ENCODE measurements at places on chromosomes 5 and 9.

DNA sequence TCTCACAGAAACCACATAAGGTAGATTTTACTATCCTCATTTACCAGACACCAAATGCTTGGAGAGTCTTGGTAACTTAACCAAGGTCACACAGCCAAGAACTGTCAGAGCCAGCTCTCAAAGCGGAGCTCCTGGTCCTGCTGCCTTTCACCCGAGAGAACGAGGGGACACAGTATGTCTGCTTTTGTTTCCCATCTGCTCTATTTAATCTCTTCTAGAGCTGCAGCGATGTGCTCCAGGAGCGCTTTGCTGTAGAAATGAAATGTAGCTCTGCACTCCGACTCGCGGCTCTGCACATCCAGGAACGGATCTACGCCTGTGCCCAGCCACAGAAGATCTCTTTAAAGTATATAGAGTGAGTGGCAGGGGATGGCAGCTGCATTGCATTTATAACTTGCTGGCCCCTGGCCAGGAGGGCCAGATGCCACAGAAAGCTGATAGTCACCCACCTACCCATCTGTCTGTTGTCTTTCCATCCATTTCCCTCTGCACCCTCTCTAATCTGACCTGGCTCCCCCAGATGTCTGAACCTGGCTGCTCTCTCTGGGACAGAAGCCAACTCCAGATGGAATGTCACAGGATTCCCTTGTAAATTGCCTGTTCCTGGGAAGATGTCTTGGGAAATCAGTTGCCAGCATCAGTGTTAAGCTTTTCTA lies 21.4 kb upstream of the TRMT10B start:
- peak; percentile 21 for DNase-seq

DNA sequence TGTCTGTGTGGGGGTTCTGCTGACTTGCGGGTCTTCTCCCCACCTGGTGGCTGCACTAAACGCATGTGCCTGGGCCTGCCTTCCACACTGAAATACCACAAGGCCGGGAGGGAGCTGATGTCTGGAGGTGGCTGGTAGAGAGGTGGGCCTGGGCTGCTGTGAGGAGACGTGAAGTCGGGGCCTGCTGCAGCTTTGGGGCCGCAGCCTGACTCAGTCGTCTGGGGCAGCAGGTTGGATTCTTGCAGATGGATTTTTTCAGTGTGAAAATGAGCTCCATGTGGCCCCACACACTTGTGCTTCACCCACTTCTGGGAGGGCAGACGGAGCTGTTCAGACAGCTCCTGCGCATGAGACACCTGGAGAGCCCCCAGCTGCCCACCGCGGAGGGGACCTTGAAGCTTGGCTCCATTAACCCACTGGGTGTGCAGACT lies 29.3 kb downstream of the COL5A1 start:
- DNase-seq = no peak

GRCh38 chr5:35924122-35924949 lies 14.1 kb downstream of the CAPSL start:
- DNase-seq = peak; percentile 92

- DNase-seq = no peak
Measured at GRCh38 chr5:87899721-87900131, 368.9 kb downstream of the TMEM161B start.

GRCh38 chr9:105968811-105969466 lies 274.6 kb downstream of the TMEM38B start:
- no peak for DNase-seq

- no peak for DNase-seq
Measured at GRCh38 chr5:30866142-30866541, 327.3 kb upstream of the CDH6 start.

DNA sequence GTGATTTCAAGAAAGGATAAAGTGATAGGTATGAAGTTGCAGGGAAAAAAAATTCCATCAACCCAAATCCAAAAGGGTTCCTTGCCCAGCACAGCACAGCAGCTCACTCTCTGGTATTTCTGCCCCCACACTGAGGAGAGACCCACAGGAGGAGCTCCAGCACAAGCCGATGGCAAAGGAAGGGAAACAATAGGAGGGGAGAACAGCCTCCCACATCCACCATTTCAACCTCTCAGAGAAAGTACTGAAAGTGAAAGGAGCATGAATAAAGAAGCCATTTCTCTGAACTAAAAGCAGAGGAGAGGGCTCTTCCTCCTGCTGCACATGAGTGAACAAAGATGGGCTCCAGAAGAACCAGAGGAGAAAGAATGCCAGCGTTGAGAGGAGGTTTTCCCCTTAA lies 54.9 kb upstream of the ZSWIM6 start:
- peak; percentile 55 for DNase-seq

DNA sequence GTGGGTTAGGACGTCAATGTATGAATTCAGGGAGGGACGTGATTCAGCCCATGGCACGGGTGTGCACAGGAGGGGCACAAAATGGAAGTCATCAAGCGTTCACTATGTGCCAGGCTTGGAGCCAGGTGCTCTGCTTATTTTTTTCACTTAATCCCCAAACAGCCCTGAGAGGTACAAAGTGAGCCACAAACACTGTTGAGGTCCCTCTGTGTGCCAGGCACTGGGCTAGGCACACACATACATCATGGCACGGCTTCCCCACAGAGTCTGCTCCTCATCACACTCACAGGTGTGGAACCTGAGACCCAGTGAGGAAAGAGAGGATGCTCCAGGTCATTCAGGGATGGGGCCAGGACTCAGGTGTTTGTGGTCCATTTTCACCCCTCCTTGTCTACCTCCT lies 68.1 kb downstream of the GALNT12 start:
- no peak for DNase-seq

GRCh38 chr5:1035421-1036405 lies 27.1 kb downstream of the NKD2 start:
- DNase-seq = no peak

- DNase-seq = no peak
Measured at GRCh38 chr9:101758304-101758930, 20.0 kb upstream of the GRIN3A start.

GRCh38 chr9:35666549-35666948 lies 1.6 kb upstream of the ARHGEF39 start:
- no peak for DNase-seq

GRCh38 chr9:134778841-134779411 lies 101.7 kb upstream of the FCN2 start:
- peak; percentile 23 for DNase-seq

- DNase-seq = peak; percentile 16
Measured at GRCh38 chr5:175096469-175097165, 347.4 kb downstream of the DRD1 start.

- no peak for DNase-seq
Measured at GRCh38 chr5:81189875-81190498, 43.1 kb upstream of the CKMT2 start.

DNA sequence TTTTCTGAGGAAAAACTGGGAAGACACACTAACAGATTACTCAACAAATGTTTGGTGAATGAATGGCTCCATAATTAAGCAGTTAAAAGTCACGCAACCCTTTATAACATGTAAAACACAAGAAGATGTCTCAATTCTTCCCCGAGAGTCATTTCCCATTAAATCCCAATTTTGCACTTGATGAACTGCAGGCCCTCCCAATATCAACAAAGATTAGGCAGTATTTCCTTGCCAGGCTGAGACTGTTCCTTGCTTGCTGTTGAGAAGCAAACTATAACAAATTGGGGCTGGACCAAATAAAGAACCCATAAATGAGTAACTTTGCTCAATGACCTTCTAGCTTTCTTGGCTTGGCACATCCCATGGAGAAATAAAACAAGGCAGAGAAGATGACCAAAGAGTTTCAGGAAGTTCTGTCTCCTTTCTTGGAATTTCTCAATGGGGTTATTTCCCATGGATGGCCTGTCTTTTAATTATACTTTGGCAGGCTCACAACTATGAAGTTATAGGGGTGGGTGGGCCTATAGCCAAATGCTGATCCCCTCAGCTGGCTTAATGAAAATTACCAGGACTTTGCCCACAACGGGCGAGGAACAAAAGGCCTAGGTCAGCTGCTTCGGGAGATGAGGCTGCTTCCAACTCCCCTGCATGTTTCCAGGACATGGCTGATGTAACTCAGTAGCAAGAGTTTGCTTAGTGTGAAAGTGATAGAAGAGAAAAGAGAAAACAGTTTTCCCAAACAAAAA lies 243.1 kb upstream of the RFX3 start:
- DNase-seq = peak; percentile 51

DNA sequence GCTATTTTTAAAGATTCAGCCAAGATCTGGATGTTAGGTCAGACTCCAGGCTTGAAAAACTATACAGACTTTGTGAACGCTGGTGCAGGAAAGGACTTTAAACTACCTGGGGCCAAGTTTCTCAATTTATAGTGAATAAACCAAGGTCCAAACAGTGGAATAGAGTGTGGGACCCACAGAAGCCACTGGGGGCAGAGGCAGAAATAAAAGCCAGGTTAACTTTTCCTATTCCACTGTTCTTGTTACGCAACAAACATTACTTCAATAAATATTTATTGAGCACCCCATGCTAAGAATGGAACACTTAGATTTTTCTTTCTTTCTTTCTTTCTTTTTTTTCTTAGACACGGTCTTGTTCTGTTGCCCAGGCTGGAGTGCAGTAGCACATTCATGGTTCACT lies 11.0 kb upstream of the HAVCR1 start:
- no peak for DNase-seq

GRCh38 chr9:132163876-132164603 lies 2.2 kb downstream of the NTNG2 start:
- DNase-seq = no peak

DNA sequence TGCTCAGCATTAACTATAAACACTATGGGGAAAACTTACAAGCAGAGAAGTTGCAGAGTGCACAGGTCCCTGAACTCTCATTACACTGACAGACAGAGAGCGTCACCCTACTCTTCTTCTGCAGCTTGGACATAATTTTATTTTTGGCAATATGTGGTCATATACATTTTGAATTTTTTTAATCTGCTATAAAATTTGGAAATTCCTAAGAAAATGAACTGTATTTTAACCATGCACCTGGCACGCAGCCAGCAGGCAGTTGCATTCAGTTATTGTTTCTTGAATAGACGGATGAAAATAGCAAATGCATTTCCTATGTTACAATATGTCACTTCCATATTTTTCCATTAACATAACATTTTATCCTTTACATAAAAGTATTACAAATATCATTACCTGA lies 100.2 kb downstream of the SLC25A46 start:
- no peak for DNase-seq

- peak; percentile 29 for DNase-seq
Measured at GRCh38 chr9:112789473-112789872, 38.9 kb downstream of the SNX30 start.

DNA sequence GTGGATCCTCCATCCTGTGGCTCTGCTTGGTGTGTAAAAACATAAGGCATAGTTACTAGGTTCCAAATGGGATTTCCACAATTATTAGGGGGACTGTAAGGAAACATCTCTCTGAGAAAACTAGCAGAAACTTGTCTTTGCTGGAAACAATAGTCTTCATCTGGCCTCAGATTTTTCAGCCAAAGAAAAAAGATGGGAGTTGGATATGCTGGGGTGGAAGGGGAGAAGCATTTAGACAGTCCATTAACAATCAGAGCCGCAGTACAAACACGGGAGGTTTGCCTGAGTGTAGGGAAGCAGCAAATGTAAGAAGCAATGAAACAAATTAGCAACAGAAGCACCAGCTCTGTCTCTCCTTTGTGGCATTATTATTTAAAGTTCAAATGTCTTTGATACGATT lies 402.7 kb upstream of the ZNF608 start:
- no peak for DNase-seq

DNA sequence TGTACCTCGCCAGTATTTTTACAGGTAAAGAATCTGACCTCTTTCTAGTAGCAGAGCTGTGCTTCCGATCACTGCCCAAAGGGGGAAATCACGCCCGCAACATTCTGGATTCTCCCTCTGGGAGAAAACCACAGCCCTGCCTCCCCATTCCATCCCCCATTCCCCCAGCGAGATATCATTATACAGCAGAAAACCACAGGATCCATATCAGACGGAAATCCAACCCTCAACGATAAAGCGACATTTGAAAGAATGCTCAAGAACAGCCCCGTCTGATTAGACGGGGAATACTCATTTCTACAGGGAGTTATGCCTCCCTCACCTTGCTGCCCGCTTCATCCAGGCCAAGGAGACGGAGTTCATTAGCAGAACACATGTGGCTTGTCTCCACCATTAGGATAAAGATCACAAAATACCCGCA lies 172.8 kb downstream of the COL23A1 start:
- no peak for DNase-seq

- DNase-seq = no peak
Measured at GRCh38 chr5:65132386-65132785, 349.3 kb downstream of the ADAMTS6 start.

DNA sequence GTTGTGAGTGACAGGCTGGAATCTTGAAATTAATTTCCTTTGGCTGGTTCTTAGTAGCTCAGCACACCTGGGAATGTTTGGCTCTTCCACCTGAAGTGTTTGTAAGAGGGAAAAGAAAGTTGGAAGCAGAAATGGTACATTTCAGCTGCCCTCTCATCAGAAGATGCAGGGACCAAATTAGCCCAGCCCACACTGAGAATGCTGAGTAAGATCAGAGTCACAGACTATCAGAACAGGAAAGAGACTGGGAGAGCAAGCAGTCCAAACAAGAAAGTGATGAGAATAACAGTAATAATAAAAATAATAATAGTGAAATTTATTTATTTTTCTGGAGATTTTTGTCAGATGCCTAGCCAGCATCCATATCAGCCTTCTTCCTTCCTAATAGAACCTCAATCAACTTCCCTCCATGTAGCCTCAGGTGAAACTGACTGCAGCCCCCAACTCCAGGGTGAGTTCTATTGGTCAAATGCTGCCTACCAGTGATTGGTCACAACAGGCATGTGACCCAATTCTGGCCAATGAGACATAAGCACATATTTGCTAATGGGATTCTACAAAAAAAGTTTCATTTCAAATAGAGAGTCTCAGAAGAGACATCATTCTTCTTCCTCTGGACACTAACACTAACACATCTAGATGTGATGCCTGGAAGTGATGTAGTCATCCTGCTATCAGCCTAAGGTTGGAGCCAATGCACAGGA lies 31.2 kb upstream of the ADRA1B start:
- DNase-seq = no peak

DNA sequence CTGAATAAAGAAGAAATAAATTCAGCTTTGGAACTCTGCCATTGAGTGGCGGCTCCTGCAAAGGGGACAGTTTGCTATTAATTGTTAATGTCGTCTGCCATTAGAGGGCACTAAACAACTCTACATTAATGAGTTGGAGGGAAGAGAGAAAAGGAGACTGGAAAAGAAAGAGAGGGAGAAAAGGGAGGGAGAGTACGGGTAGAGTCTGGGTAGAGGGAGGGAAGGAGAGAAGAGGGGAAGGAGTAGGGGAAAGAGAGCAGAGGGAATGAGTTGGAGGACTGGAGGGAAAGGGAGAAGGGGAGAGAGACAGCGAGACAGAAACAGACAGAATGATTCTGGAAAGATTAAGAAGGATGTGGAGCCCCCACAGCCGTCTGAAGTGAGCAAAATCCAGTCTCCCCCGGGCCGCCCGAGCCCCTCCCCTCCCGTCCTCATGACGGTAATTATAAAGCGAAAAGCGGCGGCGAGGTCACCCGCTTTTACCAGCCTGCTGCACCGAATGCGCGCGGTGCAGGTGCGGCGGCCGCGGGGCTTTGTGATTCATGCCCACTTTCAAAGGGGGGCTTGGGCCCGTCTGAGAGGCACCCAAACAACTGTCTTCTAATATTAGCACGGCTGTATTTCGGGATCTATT lies 1.9 kb upstream of the FST start:
- peak; percentile 76 for DNase-seq

- no peak for DNase-seq
Measured at GRCh38 chr9:86801246-86801645, 146.1 kb downstream of the GAS1 start.
